ENCODE measurements at places on chromosomes 1 and 21.

- DNase-seq, result no peak
These were observed 107.8 kb upstream of the WNT4 start for GRCh38 chr1:22250724-22251123.

GRCh38 chr1:109770331-109771095 lies 6.8 kb upstream of the EPS8L3 start:
- DNase-seq, result no peak

- DNase-seq, result no peak
These were observed 3.1 kb downstream of the FUCA1 start for GRCh38 chr1:23864801-23865542.

GRCh38 chr1:79532555-79532954 lies 526.0 kb upstream of the ADGRL4 start:
- no peak for DNase-seq

- DNase-seq, result no peak
These were observed 121.3 kb downstream of the TNNI3K start for GRCh38 chr1:74356493-74356892.

GRCh38 chr1:201013991-201014815 lies 9.3 kb downstream of the KIF21B start:
- no peak for DNase-seq

- no peak for DNase-seq
These were observed 2.1 kb upstream of the LCE2B start for GRCh38 chr1:152683846-152684245.

DNA sequence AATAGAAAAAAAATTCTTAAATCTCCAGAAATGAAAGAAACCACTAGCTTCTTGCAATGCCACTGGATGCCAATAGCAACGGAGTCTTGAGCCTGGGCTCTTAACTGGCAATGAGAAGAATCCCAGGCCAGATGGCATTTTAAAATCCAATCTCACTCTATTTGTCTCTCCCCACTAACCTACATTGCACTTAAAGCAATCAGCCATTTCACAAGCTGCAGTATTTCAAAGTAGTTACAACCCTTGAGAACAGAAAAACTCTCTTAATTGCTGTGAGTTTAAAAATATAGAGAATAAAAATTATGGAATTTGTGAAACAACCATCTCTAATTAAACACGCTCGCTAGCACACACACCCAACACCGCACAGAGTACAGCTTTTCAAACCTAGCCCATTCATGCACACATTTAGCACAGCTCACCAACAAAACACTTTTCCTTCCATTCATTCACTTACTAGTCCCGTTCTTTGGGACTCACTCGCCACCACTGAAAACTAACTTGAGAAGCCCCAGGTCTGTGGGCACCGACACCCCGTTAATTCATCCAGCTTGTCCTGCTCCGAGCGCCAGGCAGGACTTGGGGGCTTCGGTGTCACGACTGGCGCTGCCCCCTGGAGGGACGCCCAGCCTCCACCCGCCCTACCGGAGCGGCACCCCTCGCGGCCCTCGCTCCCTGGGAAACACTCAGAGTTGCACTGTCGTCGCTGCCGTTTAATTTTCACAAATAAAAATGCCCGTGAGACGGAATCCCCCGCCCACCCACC lies 1.0 kb downstream of the DDAH1 start:
- DNase-seq, result no peak

GRCh38 chr1:173916667-173917066 lies 460 bp downstream of the SERPINC1 start:
- DNase-seq, result no peak

DNA sequence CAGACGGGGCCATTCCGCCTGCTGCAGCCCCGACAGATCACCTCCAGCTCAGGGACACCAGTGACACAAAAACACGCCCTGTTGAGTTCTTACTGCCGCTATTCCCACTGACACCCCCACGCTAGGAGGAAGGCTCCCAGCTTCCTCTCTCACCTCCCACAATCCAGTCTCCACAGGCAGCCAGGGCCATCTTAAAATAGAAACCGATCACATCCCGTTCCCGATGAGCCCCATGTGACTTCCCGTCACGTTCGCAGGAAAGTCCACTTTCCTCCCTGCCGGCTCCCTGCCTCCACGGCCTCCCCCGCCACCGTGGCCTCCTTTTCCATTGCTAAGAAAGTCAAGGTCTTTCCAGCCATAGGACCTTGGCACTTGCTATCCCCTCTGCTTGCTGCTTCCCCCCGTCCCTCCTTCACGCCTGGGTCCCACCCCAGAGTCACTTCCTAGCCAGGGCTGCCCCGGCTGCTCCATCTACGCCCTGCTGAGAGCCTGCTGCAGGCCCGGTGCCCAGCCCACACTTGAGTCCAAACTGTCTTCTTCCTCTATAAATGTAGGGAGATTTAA lies 24.0 kb upstream of the DDOST start:
- DNase-seq, result no peak

GRCh38 chr1:163824490-163824889 lies 502.7 kb downstream of the NUF2 start:
- no peak for DNase-seq

Data from neural crest cell (in vitro differentiated cells).